HuH-7.5 (cell line): ENCODE measurements at places on chromosomes 1 and 21.

- no peak for DNase-seq
Measured at GRCh38 chr1:165168467-165168866, 188.0 kb downstream of the LMX1A start.

DNA sequence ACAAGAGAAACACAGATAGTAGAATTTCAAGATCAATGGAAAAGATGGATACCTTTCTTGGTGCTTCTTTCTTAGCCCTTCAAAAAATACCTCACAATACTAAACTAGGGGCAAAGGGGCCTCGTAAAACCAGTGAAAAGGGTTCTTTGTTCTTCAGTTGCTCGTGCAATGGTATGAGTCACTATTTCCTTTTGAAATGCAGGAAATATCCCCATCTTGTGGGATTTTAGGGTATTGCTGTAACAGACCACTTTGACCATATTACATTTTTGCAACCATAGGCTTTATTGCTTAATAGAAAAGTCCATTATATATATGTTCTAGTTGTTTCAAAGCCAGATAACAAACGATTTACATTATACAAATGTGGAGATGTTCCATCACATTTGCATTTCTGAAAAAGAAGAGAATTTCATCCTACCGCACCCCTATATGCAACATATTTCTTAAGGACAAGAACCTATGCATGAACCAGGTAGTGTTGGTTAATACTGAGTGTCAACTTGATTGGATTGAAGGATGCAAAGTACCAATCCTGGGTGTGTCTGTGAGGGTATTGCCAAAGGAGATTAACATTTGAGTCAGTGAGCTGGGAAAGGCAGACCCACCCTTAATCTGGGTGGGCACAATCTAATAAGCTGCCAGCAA lies 88.6 kb upstream of the PKN2 start:
- no peak for DNase-seq

- no peak for DNase-seq
Measured at GRCh38 chr1:27551170-27551952, 52.6 kb downstream of the AHDC1 start.

GRCh38 chr1:224198572-224198971 lies 15.5 kb downstream of the DEGS1 start:
- no peak for DNase-seq

GRCh38 chr1:162878000-162878596 lies 17.1 kb upstream of the CCDC190 start:
- no peak for DNase-seq

DNA sequence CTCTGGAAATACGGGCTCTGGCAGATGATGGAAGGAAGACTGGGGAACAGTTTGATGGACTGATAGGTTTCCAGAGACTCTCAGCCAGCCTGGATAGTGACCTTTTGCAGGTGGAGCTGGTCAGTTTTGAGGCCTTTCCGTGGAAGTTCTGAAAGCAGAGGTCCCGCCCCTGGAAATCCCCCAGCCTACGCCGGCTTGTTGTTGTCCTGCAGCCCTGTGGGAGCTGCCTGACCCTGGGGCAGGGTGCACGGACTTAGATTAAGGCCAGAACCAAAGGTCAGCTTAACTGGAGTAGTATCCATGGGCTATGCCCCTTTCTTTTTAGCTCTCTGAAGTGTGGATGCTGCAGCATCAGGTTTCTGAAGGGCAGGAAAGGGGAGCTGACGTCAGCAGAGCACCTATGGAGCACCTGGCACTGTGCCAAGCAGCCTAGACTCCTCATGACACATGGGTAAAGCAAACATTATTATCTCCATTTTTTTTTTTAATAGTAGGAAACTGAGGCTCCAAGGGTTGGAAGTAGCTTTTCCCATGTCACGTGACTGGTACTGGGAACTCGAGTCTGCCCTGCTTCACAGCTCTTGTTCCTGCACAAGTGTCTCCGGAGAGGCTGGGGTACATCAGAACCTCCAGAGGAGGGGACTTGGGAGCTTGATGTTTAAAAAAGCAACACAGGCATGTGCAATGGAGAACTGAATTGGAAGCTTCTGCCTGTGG lies 38.5 kb downstream of the IER5 start:
- DNase-seq = no peak

GRCh38 chr1:228311091-228311490 lies 95.5 kb downstream of the TRIM11 start:
- no peak for DNase-seq

- DNase-seq = no peak
Measured at GRCh38 chr1:41794031-41794430, 124.7 kb downstream of the HIVEP3 start.

- DNase-seq = no peak
Measured at GRCh38 chr1:160114085-160114484, 1.5 kb upstream of the ATP1A2 start.
